ENCODE measurements at places on chromosomes 13 and 19.

GRCh38 chr19:28686756-28687155 is 526.2 kb downstream of the UQCRFS1 start:
- DNase-seq, result no peak

GRCh38 chr19:1591421-1592023 is 1.1 kb downstream of the MBD3 start:
- DNase-seq, result peak; percentile 74

- DNase-seq, result peak; percentile 36
These were observed 928 bp upstream of the PNPLA6 start for GRCh38 chr19:7534531-7535046.

GRCh38 chr13:52850396-52851136 is 2.1 kb upstream of the PCDH8 start:
- DNase-seq, result peak; percentile 80

GRCh38 chr19:12912571-12912970 is 6.5 kb downstream of the SYCE2 start:
- DNase-seq, result peak; percentile 99

DNA sequence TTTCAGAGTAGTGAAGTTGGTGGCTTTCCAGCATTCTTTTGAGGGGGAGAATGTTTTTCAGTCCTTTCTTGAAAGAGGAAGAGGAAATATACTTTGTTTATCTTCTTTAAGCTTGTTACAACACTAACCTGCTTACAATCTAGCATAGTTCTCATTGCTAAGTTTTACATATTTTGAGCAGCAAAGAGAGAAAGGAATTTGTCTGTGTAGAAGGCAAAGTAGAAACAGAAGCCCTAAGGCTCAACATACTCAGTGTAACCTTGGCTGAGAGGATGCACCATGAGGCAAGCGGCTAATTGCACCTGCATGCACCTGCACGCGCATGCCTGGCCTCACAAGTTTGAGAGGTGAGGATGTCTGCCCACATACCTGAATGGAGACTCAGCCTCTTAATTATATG is 2.2 kb downstream of the FRY start:
- peak; percentile 83 for DNase-seq

DNA sequence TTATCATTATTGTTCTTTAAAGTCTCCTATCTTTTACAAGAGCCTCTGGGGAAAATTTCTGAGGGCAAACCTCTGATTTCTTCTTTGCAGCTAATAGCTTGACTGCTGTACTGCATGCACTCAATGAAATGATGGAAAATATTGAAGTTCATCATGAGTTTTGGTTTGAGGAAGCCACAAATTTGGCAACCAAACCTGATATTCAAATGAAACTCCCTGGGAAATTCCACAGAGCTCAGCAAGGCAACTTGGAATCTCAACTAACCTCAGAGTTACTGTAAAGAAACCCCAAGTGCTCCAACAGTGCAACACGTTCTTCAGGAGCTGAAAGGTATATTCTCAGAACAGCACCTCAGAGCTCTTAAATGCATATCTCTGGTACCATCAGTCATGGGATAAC is 14.2 kb upstream of the RNF6 start:
- no peak for DNase-seq

- DNase-seq, result peak; percentile 89
These were observed 299.0 kb downstream of the ITGBL1 start for GRCh38 chr13:101751488-101751887.

DNA sequence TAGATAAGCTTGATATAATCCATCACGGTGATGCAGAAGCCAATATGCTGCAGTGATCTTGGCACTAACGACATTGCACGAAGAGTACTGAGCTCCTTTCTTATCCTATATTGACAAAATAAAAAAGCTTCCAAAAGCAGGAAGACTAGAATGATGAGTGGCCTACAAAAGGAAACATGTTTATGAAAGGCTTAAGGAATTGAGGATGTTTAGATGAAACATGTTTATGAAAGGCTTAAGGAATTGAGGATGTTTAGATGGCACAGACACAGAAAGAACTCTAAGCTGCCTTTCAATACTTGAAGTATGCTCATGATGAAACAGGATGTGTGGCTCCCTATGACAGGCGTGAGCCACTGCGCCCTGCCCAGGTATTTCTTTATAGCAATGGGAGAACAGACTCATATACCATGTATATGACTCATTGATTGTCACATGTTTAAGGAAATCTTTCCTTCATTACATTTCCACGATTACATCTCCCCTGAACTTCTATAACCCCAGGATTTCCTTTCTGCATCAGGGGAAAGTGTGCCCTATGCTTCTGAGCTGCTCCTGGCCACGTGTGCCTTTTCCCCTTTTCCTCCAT is 690.8 kb upstream of the ARGLU1 start:
- DNase-seq, result no peak

DNA sequence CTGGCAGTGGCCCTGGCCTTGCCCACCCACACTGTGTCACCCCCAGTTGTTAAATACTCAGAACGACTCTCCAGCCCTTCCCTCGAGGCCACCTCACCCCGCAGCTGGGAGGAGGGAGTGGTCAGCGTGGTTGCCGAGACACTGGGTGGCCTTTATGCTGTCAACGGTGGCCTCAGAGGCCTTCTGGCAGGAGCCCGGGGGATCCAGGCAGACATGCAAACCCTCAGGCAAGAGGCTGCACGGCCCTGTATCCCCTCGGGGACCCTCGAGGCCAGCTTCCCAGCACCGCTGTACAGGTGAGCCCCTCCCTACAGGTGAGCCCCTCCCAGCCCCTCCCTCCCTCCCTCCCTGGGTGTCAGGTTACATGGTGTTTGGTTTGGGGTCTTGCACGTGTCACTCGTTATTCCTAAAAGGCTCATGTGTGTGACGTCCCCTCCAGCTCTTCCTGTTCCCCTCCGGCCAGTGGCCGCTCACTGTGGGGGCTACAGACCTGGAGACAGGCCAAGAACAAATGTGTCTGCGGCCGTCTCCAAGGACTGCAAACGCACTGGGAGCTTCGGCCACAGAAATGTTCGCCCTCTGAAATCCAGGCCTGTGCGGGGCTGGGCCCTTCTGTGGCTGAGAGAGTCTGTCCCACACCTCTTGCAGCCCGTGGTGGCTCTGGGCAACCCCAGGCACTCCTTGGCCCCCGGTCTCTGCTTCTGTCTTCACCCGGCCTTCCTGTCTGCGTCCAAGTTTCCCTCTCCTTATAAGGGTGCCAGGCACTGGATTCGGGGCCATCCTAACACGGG is at the start of gene TEKTIP1:
TSS of gene TEKTIP1 (plus strand) at position 210 of the 791 bp plus-strand sequence. CDS start at position 214, 4 bp downstream.
- DNase-seq, result no peak

DNA sequence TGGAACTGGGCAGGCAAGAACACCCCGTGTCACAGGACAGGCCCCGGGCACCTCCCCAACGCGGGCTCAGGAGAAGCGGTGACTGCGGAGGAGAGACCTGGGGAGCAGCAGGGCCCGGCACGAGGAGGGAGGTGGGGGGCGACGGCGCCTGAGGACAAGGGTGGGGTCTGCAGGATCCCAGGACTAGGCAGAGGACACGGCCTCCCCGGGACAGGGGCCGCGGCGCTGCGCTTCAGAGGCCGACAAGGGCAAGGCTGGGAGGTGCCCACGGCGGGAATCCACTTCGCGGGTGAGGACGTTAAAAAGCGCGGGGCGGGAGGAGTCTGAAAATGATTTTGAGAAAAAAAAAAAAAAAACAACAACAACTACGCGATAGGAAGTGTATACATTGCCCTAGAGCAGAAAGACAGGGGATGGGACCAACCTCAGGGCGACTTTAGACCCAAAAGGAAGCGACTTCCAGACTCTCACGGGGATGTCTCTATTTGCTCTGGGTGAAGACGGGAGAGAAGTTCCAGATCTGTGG is 44.9 kb downstream of the ZNF611 start:
- DNase-seq, result peak; percentile 57

All from NCI-H146 (cell line).